Endodermal cell (in vitro differentiated cells): ENCODE measurements at places on chromosomes 13 and 19. TPM values are rescaled to one million over a fixed set of nuclear protein-coding genes. Genes with fewer than 3 reads are reported as not detected.

Gene NEK5
- total RNA-seq: 1.0 to 1.9 TPM (median 1.8 TPM) in 3 replicates

Gene GDF15
- 2.2 to 7.6 TPM (median 2.4 TPM) in 3 replicates for total RNA-seq

Gene BICRA
- total RNA-seq: 21.1 to 30.6 TPM (median 30.0 TPM) in 3 replicates

Gene MAP3K10
- total RNA-seq: 30.5 and 39.3 TPM in 2 replicates

Gene PRPF31
- total RNA-seq: 79.0 and 86.3 TPM in 2 replicates
